Prostate gland (tissue), 2 donors: ENCODE measurements at places on chromosomes 16 and 17. TPM values are rescaled to one million over a fixed set of nuclear protein-coding genes. Genes with fewer than 3 reads are reported as not detected.

Gene SBK1
- 5.8 TPM for total RNA-seq

Gene ACSM3
- 99.6 TPM for total RNA-seq

Gene SUPT6H
- total RNA-seq: 138 TPM

DNA sequence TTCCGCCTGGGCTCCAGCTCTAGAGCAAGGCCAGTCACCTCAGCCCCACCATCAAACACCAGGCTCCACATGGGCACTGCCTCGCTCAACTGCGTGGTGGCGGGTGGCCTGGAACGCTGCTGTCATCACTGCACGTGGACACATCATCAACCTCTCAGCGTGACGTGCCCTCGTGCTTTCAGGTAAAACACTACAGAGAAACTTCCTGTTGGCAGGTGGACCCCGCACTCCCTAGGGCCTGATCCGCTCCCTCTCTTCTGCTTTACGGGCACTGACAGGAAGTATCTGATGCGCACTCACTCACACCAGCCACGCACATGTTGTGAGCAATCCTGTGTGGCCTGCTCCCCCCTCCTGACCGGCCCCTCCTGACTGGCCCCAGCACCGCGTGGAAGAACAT, 87.4 kb downstream of the ANKRD11 start:
- H3K27me3 ChIP-seq: no peaks in the 10 kb centered on the region
- no peak overlapping the region for H3K27ac ChIP-seq
- H3K4me1 ChIP-seq: peaks cover 2% of the 10 kb centered on the region
- H3K36me3 ChIP-seq: no peaks in the 10 kb centered on the region
- no peak overlapping the region for H3K4me3 ChIP-seq
- DNase-seq: no peak

- no peak overlapping the region for H3K27ac ChIP-seq
These were observed 30.2 kb downstream of the TK2 start for GRCh38 chr16:66519482-66520373.

DNA sequence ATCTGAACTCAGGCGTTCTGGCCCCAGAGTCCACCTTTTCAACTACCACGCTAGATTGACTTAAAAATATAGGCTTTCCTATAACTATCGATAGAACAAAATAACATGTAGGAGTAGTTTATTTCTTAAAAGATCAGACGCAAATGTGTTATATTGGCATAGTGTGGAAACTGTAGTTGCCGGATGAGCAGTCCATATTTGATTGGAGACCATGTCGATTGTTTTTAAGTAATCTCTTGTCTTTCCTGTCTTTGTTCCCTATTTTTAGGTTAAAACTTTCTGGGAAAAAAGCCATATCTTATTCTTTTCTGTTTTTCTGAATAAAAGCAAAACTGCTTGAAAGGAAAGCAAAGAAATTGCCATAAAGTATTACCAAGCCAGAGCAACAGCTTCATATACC, 53.1 kb downstream of the GAN start:
- H3K4me1 ChIP-seq: no peaks in the 10 kb centered on the region
- H3K36me3 ChIP-seq: no peaks in the 10 kb centered on the region
- H3K4me3 ChIP-seq: no peak overlapping the region

DNA sequence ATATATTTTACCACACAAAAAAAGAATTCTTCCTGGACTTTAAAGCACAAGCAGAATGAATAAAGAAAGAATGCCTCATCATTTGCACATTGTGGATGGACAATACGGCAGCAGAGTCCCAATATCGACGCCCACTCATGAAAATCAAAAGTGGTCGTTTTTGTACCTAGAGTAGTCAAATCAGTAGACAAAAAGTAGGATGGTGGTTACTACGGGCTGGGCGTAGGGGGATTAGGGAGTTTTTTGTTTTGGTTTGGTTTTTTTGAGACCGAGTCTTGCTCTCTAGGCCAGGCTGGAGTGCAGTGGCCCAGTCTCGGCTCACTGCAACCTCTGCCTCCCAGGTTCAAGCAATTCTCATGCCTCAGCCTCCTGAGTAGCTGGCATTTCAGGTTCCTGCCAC, 8.6 kb upstream of the CENPV start:
- H3K4me1 ChIP-seq: no peaks in the 10 kb centered on the region
- H3K4me3 ChIP-seq: no peak overlapping the region
- no peak overlapping the region for H3K27ac ChIP-seq
- no peak for DNase-seq
- H3K36me3 ChIP-seq: no peaks in the 10 kb centered on the region

DNA sequence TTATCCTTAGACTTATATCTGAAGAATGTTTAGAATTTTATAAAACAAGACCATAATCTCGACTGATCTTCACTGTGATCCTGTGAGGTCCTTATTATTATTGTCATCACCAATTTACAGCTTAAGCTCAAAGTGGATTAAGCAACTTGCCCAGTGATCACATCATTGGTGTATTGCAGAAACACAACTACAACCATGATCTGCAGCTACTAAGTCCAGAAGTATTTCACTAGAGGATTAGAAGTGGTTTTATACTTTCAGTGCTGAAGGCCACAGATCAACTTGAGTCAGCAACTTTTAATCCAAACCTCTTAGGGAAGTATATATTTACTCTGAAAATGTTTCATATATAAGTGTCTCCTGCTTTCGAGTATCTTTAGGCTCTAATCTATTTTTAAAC, 624.3 kb upstream of the SOX9 start:
- no peaks in the 10 kb centered on the region for H3K36me3 ChIP-seq
- no peak for DNase-seq
- no peaks in the 10 kb centered on the region for H3K27me3 ChIP-seq
- no peak overlapping the region for H3K4me3 ChIP-seq

- H3K36me3 ChIP-seq: no peaks in the 10 kb centered on the region
- no peaks in the 10 kb centered on the region for H3K4me1 ChIP-seq
- H3K4me3 ChIP-seq: peak overlapping the region; percentile 20
- H3K27ac ChIP-seq: peak overlapping the region; percentile 69
- no peaks in the 10 kb centered on the region for H3K27me3 ChIP-seq
These were observed 20.6 kb downstream of the RPH3AL start for GRCh38 chr17:332023-332422.

DNA sequence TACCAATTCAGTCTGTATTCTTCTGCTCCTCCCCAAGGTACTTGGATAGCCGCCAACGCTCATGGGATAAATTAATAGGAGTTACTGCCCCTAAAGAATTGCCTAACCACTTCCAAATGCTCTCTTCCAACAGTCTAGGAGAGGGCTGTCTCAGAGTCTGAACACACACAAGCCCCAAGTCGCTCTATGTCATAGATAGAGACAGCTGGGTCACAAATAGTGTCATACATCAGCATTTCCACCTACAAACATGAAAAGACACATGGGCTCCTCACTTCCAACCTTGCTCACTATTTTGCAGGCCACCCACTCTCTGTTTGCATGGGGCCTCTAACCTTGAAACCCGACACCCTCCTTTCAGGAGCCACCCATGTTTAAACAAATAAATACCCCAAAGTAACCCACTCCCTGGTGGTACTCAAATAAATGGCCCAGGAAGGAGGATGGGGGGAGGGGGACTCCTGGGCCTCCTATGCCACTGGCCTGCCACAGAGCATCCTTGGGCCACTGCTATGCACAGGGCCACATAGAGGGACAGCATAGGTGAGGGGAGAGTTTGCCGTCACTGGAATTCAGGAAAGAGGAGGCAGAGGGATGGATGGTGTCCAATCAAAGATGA, 265.9 kb downstream of the SOX9 start:
- H3K36me3 ChIP-seq: no peaks in the 10 kb centered on the region
- no peak overlapping the region for H3K27ac ChIP-seq
- no peak for DNase-seq
- no peak overlapping the region for H3K4me3 ChIP-seq
- H3K27me3 ChIP-seq: no peaks in the 10 kb centered on the region
- no peaks in the 10 kb centered on the region for H3K4me1 ChIP-seq

DNA sequence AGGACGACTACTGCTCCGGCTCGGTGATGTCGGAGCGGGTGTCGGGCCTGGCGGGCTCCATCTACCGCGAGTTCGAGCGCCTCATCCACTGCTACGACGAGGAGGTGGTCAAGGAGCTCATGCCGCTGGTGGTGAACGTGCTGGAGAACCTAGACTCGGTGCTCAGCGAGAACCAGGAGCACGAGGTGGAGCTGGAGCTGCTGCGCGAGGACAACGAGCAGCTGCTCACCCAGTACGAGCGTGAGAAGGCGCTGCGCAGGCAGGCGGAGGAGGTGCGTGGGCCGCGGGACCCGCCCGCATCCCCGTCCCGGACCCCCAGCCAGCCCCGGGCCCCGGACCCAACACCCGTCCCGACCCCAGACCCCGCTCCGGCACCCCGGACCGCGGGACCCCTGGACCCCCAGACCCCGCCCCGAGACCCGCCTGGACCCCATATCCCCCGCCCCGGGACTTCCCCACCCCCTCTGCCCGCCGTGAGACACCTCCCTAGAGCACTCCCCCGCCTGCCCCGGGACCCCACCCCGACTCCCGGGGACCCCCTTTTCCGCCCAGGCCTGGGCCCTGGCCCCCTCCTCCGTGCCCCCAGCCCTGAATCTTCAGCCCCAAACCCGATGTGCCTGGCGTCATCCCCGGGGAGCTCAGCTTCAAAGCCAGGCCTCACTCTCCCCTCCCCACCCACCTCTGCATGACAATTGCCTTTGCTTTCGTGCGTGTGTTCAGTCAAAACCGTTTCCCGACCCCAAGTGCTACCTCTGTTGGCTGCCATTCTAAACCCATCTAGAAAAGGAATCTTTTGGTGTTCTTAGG, 594 bp downstream of the MAPK8IP3 start:
- H3K4me3 ChIP-seq: peak overlapping the region; percentile 47
- H3K4me1 ChIP-seq: peaks cover 13% of the 10 kb centered on the region
- H3K27me3 ChIP-seq: no peaks in the 10 kb centered on the region

- no peak for DNase-seq
- no peaks in the 10 kb centered on the region for H3K27me3 ChIP-seq
- no peak overlapping the region for H3K27ac ChIP-seq
- H3K36me3 ChIP-seq: no peaks in the 10 kb centered on the region
- H3K4me3 ChIP-seq: no peak overlapping the region
These were observed 172.3 kb downstream of the KATNIP start for GRCh38 chr16:27722207-27722606.

DNA sequence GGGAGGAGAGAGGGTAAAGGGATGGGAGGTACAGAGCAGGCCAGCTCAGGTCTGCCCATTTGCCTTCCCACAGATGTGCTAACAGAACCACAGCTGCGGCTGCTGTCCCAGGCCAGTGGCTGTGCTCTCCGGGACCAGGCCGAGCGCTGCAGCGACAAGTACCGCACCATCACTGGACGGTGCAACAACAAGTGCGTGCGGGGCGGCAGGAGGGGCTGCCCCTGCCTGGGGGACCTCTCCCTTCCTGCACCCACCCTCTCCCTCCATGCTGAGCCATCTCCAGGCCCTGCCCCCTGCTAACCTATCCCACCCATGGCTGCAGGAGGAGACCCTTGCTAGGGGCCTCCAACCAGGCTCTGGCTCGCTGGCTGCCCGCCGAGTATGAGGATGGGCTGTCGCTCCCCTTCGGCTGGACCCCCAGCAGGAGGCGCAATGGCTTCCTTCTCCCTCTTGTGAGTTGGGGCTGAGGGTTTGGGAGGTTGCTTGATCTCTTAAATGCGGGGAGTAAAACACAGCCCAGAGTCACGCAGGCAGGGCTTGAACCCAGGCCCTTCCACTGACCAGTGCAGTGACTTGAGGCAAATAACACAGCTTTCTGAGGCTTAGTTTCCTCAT, 1.2 kb downstream of the EPX start:
- peaks cover 8% of the 10 kb centered on the region for H3K27me3 ChIP-seq
- H3K4me3 ChIP-seq: no peak overlapping the region
- no peak overlapping the region for H3K27ac ChIP-seq
- no peaks in the 10 kb centered on the region for H3K4me1 ChIP-seq
- no peak for DNase-seq

DNA sequence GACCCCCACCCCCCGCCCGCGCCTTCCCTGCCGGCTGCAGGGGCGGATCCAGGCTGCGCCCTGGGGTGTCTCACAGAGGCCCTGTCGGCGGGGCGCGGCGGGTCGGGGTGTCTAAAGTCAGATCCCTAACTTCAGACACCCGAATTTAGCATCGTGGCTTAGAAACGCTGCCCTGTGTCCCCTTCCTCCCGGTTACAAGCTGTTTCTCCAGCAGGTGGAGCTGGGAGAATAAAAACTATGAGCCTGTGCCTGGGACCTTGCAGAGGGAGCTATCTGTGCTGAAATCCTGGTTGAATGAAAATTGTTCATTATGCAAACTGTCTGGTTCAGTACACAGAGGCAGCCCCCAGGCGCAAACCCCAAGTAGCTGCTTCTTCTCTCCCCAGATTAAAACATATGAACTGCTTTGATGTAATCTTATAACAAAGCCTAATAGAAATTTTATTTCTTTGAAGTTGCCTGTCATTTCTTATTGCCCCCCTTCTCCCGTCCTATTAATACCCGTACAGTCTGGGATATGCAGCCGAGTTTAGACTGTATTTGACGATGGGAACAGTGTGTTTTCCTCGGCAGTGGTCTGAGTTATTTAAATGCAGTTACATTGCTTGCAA, 79.0 kb downstream of the RPA1 start:
- H3K4me3 ChIP-seq: no peak overlapping the region
- H3K27me3 ChIP-seq: no peaks in the 10 kb centered on the region
- peak; percentile 62 for DNase-seq
- no peaks in the 10 kb centered on the region for H3K36me3 ChIP-seq
- H3K27ac ChIP-seq: no peak overlapping the region
- H3K4me1 ChIP-seq: no peaks in the 10 kb centered on the region

- no peaks in the 10 kb centered on the region for H3K27me3 ChIP-seq
- H3K27ac ChIP-seq: no peak overlapping the region
- peak overlapping the region; percentile 93 for H3K4me3 ChIP-seq
- DNase-seq: no peak
- peaks cover 18% of the 10 kb centered on the region for H3K36me3 ChIP-seq
- H3K4me1 ChIP-seq: peaks cover 13% of the 10 kb centered on the region
These were observed 1.5 kb downstream of the TAOK2 start for GRCh38 chr16:29975134-29975538.

- no peaks in the 10 kb centered on the region for H3K36me3 ChIP-seq
- H3K27ac ChIP-seq: no peak overlapping the region
- DNase-seq: no peak
- no peaks in the 10 kb centered on the region for H3K4me1 ChIP-seq
- no peak overlapping the region for H3K4me3 ChIP-seq
- H3K27me3 ChIP-seq: no peaks in the 10 kb centered on the region
These were observed 9.6 kb upstream of the SPNS2 start for GRCh38 chr17:4488989-4489595.

- H3K36me3 ChIP-seq: no peaks in the 10 kb centered on the region
- H3K4me1 ChIP-seq: peaks cover 32% of the 10 kb centered on the region
- DNase-seq: no peak
- H3K4me3 ChIP-seq: no peak overlapping the region
- H3K27ac ChIP-seq: peak overlapping the region; percentile 28
These were observed 46.1 kb downstream of the ANKRD11 start for GRCh38 chr16:89444151-89444723.

GRCh38 chr16:66344533-66345145, 21.9 kb upstream of the CDH5 start:
- no peaks in the 10 kb centered on the region for H3K4me1 ChIP-seq
- no peak for DNase-seq
- peaks cover 3% of the 10 kb centered on the region for H3K27me3 ChIP-seq
- no peak overlapping the region for H3K27ac ChIP-seq
- no peaks in the 10 kb centered on the region for H3K36me3 ChIP-seq
